ENCODE measurements at places on chromosomes 16 and 17.

- peak; percentile 75 for DNase-seq
Measured at GRCh38 chr17:56834380-56835263, 671 bp downstream of the DGKE start.

GRCh38 chr17:74798239-74798707 is 22.1 kb upstream of the NAT9 start:
- no peak for DNase-seq

- peak; percentile 38 for DNase-seq
Measured at GRCh38 chr17:82272495-82273326, 789 bp downstream of the CSNK1D start.

- DNase-seq: no peak
Measured at GRCh38 chr16:80040814-80041213, 440.3 kb upstream of the MAF start.

GRCh38 chr17:332558-333322 is 19.9 kb downstream of the RPH3AL start:
- no peak for DNase-seq

GRCh38 chr16:87163637-87164036 is 153.6 kb downstream of the C16orf95 start:
- DNase-seq: no peak

GRCh38 chr17:37762666-37763065 is 17.8 kb upstream of the HNF1B start:
- no peak for DNase-seq

DNA sequence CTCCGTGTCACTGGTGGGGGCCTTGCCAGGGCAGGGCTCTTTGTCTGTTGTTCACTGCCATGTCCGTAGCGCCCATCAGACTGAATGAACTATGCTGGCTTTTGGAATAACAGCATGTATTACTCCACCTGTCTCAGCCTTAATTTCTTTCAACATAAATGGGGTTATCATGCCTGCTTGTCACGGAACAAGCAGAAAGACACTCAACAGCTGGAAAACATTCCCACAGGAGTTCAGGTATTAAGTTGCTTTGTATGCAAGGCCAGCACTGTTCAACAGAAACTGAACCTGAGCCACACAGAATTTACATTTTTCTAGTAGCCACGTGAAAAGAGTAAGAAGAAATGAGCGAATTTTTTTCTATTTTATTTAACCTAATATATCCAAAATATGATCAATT is 13.1 kb downstream of the PPL start:
- DNase-seq: no peak

DNA sequence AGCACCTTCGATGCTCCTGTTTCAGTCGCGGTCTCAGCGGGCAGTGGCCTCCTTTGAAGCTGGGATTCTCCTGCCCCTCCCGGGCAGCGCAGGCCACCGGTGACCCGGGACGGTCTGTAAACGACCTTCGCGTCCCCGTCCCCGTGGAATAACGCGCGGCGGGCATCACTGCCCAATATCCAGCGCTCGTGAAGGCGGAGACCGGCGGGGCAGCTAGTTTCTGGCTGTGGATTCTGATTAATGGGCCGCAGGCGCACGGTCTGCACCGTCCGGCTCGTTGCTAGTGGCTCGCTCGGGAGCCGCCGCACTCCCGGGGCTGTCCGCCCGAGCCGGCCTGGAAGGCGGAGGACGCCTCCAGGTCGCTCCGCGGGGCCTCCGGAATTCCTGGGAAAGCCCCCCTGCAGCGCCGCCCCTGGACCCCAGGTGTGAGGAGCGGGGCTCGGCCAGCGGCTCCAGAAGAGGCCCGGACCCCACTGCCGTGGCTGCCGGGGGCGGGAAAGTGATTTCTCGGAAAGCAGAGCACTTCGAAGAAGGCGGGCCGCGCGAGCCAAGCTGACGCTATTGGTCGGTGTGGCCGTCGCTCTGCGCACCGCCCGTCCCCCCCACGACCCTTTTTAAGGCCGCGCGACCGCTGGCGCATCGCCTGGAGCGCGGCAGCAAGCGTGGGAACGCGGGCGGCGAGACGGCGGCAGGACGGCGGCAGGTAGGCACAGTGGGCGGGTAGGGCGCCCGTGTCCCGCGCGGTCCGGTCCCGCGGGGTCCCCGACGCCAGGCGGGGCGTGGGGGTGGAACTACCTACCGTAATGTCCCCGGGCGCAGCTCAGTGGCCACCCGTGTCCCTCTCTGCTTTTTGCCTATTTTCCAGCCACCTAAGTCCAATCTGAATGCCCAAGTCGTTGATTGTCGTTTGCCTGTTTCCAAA is at the start of gene IRF8:
Gene IRF8, plus strand, starts transcription at position 642 of the 922 bp plus-strand sequence. CDS start 3,854 bp downstream, outside the sequence.
- DNase-seq: peak; percentile 92

DNA sequence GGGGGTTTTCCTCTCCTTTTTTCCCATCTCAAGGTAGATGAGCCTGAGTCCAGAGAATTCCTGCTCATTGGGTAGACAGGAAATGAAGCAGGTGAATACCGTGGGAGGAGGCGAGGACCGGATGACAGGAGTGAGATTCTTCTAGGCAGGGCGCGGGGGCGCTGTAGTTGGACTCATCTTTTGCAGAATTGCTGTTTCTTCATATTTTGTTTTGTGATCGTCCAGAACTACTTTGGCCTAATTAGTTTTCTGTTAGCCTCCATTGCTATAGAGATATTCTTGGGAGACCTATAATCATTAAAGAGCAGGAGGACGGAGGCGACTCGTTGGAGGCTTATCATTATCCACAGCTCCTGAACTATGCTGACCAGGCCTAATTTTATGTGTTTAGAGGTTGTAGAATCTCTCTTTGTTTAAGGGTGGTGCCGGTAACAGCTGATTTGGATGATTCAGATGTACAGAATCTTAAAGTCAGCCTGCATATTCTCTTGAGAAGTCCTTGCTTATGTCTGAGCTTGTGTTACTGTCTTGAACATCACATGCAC is 650 bp downstream of the ATP6V0A1 start:
- peak; percentile 34 for DNase-seq

- DNase-seq: no peak
Measured at GRCh38 chr16:3681206-3681605, 26.7 kb downstream of the DNASE1 start.

DNA sequence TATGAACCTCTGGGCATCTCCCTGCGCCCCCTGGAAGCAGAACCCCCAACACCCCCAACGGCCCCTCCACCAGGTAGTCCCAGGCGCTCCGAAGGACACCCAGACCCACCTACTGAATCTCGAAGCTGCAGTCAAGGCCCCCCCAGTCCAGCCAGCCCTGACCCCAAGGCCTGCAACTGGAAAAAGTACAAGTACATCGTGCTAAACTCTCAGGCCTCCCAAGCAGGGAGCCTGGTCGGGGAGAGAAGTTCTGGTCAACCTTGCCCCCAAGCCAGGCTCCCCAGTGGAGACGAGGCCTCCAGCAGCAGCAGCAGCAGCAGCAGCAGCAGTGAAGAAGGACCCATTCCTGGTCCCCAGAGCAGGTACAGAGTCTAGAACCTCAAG is 1.5 kb downstream of the BCL6B start:
- no peak for DNase-seq

GRCh38 chr17:82882715-82883418 is 43.0 kb upstream of the ZNF750 start:
- DNase-seq: peak; percentile 74

- no peak for DNase-seq
Measured at GRCh38 chr16:66212428-66212827, 154.1 kb upstream of the CDH5 start.

DNA sequence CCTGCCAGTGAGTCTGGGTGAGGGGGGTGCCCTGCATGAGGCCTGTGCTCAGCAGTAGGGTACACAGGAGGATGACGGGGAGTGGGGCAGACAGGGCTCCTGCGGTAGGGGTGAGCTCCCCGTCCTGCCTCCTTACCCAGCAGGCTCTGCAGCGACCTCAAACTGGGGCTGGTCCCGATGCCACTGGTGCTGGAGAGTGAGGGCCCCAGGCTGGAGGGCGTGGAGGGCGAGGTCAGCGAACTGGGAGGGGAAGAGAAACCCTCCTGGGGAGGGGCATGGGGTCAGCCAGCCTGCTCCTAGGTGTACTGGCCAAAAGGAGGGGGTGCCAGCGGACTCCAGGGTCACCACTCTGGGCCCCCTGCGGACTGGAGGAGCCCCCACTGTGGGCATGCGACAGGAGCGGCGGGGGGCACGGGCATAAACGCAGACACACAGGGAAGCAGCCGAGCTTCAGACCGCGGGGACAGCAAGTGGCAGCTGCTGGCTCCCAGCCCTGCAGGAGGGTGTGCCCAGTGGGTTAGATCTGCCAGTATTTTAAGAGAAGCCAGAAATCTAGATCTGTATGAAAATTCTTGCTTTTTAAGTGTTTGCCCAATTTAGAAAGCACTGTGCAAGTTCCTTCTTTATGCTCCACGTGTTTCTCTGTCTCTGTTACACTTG is 9.0 kb upstream of the VASN start:
- DNase-seq: no peak

- DNase-seq: no peak
Measured at GRCh38 chr16:65071433-65072311, 50.2 kb downstream of the CDH11 start.

GRCh38 chr16:53415504-53415903 is 18.8 kb upstream of the RBL2 start:
- DNase-seq: no peak

- DNase-seq: no peak
Measured at GRCh38 chr17:33509331-33509730, 216.2 kb upstream of the ASIC2 start.
